ENCODE measurements at places on chromosomes 16 and 17.

GRCh38 chr17:48644910-48645557 is 18.9 kb upstream of the HOXB9 start:
- no peak for DNase-seq

- peak; percentile 26 for DNase-seq
Measured at GRCh38 chr16:70158261-70158939, 15.2 kb upstream of the CLEC18C start.

DNA sequence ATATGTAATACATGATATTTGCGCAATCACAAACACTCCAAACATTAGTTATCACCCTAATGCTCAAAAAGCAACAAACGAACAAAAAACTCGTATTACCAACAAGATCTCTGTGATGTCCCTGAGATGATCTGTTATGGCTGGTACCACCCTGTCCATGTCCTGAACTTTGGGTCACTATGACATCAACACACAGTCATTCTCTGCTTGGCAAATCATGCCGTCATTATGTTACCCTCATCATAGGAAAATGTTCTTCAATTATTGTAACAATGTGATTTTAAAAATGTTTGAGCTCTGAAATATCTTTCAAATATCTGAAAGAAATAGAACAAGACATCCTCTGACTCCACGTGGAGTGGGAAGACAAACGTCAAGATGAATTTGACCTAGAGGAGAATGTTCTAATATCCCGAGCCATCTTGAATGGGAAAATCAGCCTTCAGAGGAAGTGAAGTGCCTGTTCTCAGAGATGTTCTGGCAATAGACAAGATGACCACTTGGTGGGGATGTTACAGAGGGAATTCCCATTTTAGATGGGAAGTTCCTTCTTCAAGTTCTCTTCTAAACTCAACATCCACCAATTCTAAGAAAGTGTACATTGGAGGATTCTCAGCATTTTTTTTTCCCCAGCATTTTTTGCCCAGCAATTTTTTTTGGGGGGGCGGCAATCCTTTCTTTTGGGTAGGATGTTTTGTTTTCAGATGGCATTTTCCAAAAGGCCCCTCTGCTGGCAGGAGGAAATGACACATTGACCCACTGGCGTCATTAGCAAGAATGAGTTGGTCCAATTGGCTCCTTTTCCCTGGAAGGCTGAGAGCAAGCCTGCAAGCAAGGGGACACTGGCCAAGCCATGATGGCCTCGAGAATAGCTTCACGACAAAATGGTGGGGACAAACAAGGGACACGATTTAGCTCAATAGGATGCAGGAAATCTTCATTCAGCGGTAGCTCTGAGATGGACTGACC is 3.7 kb upstream of the HSD17B2 start:
- DNase-seq: no peak

DNA sequence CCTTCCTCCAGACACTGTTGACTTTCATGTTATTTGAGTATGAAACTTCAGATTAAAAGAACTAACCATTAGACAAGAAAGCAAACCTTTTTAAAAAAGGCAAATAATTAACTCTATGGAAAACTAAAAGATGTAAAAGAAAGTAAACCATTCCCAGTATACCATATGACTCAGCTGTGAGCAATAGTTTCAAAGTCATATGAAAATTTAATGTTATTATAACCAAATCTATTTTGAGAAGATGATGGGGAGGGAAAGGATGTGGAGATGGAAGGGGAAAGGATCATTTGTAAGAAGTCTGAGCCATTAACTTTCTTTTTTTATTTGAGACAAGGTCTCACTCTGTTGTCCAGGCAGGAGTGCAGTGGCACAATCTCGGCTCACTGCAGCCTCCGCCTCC is 131.8 kb downstream of the IRX5 start:
- no peak for DNase-seq

DNA sequence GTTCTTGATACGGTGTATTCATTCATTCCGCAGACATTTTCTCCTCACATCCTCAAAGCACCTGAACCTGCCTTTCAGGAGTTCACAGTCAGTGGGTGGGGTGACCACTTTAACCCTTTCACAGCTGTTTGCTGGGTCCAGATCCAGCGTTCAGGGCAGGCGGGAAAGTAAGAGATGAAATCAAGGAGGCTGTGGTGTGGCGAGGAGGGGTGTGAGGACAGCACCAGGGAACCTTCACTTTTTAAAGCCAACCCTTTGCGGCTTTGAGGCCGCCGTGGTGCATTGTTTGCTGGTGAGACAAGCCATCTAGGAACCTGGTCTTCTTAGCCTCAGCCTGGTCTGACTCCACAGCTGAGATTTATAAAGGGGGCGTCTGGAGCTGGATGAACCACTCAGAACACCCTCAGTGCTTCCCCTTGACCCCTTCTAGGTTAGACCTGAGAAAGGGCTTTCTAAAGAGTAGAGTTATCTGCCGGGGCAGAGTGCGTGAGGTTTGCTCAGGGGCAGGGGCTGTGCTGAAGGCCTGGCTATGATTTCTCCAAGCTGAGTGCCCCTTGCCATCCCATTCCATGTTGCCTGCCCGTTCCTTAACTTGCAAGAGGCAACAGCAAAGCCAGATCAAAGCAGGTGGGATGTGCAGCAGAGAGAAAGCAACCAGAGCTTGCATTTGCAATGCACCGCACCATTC is 933 bp downstream of the CCR7 start:
- DNase-seq: no peak

DNA sequence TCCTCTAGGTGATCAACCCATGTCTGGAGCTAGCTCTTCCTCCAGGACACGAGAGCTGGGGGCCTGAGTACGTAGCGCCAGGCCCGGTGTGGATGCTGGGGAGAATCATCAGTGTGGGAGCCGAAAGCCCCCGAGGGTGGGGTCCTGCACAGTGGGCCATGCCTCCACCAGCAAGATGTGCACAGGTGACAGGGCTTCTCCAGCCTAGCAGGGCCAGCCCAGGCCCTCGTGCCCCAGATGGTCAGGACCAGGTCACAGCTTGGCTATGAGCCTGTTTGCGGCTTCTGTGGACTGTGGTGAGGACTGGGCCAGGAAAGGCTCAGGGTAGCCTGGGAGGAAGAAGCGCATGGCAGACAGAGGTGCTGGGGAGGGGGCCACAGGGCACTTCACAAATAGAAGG is 7.8 kb downstream of the MPG start:
- DNase-seq: no peak

DNA sequence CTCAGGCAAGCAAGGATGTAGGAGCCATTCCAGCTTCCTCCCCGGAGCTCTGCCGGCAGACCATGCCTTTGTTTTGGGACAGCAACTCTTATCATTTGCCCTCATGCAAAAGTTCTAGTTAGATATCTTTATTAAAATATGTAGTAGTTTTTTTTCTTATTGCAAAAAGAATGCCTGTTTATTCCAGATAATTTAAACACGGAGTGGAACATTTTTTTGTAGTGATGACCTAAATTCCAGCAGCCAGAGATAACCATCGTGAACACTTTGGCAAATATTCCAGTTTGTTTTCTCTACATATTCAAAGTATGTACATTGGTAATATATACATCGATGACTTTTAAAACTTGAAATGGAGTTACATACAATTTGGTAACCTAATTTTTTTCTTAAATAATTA is 54.8 kb downstream of the CRISPLD2 start:
- no peak for DNase-seq

DNA sequence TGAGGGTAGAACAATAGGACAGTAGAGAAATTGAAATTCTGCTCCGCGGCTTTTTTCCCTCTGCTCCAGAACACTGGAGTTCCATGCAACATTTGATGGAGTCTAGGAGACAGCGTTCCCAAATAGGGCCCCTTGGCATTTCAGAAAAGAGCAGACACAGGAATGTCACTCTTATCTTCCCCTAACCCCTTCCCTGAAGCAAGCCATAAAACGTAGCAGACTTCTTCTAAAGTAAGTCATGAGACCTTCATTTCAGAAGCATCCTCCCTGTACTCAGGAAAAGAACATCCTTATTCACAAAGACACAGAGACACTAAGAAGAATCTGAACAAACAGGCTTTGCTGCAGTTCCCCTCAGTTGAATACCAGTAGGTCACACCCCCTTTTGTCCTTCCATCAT is 296.1 kb upstream of the SOX9 start:
- no peak for DNase-seq
